ENCODE measurements at places on chromosomes 2 and 18.

DNA sequence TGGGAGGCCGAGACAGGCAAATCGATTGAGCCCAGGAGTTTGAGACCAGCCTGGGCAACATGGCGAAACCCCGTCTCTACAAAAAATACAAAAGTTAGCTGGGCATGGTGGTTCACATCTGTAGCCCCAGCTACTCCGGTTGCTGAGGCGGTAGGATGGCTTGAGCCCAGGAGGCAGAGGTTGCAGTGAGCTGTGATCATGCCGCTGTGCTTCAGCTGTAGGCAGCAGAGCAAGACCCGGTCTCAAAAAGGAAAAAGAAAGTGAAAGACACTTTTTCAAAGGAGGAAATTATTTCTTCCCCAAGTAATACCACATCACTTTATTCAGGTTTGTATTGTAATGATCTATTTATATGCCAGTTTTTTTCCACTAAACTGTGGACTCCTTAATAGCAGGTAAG, 35.7 kb upstream of the TAF4B start:
- peak; percentile 37 for DNase-seq

GRCh38 chr18:53219853-53220252, 879.9 kb downstream of the DCC start:
- DNase-seq: no peak

DNA sequence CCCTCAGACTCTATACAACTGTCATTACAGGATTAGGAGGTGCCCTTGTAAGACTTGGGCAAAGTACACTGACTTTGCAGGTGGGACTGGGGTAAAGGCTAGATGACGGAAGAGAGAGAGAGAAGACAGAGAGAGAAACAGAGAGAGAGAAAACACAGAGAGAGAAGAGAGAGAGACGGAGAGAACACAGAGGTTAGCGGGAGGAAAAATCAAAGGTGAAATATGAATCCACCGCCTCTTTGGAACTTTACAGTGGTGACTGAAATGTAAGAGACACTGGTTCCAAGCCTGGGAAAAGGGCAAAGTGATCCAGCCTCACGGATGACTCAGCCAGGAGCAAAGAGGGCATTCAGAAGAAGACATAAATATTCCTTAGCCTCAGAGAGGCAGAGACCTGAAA, 25.1 kb upstream of the CAB39 start:
- no peak for DNase-seq

- no peak for DNase-seq
These were observed 188.6 kb downstream of the ARL4C start for GRCh38 chr2:234308073-234308812.

GRCh38 chr2:88855620-88856408, 164.3 kb downstream of the RPIA start:
- DNase-seq: no peak

DNA sequence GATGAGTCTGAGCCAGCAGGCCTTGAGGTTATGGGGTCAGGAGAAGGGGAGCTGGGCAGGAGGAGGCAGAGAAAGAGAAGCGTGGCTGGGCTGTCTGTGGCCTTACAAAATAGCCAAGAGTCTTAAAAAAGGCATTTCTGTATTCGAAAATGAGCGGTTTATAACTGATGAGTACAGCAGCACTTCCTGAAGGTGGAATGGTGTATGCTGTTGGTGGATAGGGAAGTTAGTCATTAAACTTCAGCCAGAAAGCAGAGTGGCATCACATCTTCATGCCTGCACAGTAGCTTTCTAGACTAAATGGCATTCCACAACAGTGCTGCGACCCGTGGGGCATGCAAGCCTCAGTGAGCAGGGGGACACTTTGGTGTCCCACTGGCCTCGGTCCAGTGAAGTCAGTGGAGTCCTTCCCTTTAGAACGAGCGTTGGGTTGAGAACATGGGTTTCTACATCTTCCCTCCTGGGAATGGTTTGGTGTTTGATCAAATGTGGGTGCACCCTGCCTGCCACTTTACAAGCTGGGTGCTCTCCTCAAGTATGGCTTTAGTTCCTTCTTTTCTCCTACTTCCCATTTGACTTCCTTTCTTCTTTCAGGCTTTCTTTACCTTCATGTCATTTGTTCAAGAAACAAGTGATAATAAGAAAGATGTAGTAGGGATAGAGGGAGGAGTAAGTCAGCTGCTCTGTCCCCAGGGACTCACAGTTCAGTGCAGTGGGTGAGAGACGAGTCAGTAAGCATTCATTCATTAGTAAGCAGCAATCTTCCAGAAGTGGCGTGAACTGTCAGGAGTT, 96.3 kb downstream of the ARMC9 start:
- no peak for DNase-seq

- DNase-seq: no peak
These were observed 521.2 kb downstream of the NYAP2 start for GRCh38 chr2:225920621-225921220.

- DNase-seq: no peak
These were observed 154.3 kb upstream of the DOCK10 start for GRCh38 chr2:225196579-225196978.

Measured in activated CD4-positive, alpha-beta T cell treated with anti-CD3 and anti-CD28 coated beads, Interleukin-2, Interleukin-4, amounts not matched to agents 100 ng/mL and 50 ng/mL, durations not matched to agents 16 hours and 8 hours (primary cell).